ENCODE measurements at places on chromosomes 11 and 22.
A peak's percentile ranks its signal among the peaks of the same experiment; 100 is the strongest.

GRCh38 chr22:38860283-38861169 is 11.5 kb downstream of the CBX6 start:
- DNase-seq, result no peak

DNA sequence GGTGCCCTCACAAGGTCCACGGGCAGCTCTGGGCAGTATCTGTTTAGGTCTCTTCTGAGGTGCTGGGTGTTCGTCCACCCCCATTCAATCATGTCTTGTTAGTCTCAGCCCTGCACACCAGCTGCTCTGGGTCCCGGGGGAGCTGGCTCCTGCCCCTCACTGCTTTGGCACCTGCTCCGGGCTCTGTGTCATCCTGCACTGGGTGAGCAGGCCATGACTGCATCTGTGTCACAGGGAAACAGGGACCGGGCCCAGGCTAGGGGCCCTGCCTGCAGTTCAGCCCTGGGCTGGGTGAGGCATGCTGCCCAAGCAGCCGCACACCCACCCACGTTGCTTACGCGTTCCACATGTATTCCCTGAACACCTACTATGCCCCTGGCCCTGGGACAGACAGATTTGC is 43.9 kb downstream of the ELFN2 start:
- no peak for DNase-seq

GRCh38 chr22:36238373-36239149 is 766 bp downstream of the APOL2 start:
- DNase-seq, result no peak

DNA sequence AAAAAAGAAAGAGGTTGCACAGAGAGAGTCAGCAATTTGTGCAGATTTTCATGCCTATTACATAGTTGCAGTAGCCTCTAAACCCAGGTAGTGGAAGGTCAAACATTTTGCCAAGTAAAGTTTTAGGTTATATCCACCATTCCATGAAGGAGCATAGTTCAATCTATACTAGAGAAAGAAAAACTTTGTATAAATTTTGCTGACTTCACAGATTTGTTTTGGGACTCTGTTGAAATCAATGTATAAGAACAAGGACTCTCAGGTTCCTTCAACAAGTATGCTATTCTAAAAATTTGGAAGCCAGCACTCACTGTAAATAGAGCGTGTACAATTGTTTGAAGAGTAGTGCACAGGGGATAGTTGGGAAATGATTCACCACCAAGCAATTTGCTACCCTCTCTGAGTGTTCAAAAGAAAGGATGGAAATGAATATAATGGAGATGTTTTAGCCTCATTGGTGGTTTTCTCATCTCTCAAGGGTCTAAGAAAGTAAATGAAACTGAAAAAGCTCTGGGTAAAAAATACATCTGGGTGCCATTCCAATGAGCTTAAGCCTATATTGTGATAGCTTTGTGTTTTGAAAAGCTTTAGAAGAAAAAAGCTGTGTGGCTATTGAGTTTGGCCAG is 508.4 kb upstream of the LUZP2 start:
- DNase-seq, result peak; percentile 89

- peak; percentile 8 for DNase-seq
Measured at GRCh38 chr22:50403701-50404101, 60.6 kb downstream of the PPP6R2 start.

- no peak for DNase-seq
Measured at GRCh38 chr22:37464181-37464580, 22.0 kb downstream of the MFNG start.

DNA sequence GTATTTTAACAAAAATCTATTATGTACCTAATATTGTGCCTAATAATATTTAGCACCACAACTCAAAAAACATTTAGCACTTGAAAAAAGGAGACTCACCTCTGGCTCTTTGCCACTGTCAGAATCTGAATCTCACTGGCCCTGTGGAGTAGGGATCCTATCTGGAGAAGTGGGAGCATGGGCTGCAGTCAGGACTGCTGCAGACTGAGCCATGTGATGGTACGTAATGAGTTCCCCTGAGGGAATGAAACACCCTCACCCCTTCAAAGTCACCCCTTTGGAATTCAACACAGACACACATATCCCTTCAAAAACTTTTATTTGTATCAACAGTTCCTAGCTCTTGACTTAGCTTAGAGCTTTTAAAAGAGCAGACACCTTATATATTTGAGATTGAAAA is 6.5 kb downstream of the PTPMT1 start:
- DNase-seq, result peak; percentile 43

- peak; percentile 42 for DNase-seq
Measured at GRCh38 chr11:27723687-27724086, 23.4 kb upstream of the BDNF start.

DNA sequence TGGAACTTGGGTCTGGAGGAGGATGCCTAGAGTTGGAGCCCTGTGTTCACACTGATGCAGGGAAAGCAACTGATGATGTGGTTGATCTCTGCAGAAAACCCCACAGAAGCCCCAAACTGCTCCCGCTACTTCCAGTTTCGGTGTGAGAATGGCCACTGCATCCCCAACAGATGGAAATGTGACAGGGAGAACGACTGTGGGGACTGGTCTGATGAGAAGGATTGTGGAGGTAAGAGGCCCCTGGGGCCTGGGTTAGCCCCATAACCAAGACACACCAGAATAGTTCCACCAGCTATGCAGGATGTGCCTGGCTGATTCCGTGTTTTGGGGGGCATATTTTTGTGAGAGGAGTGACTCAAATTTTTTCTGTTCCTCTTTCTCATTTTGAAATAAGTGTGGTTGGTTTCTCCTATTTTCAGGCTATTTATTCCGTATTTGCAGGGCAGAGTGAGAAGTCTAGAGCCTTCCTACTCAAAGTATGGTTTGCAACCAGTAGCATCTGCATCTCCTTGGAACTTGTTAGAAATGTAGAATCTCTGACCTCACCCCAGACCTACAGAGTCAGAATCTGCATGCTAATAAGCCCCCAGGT is 137.3 kb upstream of the SORL1-AS1 start:
- no peak for DNase-seq

DNA sequence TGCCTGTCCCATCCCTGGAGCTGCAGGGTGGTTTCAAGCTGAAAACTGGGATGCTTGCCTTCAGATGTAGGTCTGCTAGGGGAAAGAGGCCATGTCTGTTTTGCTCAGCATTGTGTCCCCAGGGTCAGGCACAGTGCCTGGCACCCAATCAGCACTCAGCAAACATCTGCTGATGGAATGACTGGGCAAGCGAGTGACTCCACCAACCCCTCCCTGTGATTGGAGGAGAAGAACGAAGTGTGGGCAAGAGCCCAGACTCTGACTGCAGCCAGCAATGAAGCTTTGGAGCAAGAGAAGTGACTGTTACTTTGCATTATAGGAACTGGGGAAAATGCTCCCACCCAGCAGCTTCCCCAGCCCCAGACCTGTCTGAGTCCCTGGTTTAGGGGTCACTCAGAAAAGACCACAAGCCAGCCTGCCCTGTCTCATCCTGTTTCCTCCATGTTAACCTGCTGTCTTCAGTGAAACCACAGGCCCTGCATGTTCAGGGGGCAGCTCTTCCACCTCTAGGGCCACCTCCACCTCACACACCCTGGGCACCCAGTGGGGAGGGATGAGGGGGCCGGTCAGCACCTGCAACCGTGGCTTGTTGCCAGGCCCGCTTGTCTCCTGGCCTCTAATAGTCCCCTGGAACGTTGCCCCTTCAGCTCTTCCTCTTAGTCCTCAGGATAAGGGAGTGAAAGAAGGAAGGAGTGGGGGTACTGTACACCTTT is 147.4 kb downstream of the TRIM29 start:
- peak; percentile 5 for DNase-seq

- DNase-seq, result no peak
Measured at GRCh38 chr11:44542372-44542771, 23.1 kb upstream of the CD82 start.

DNA sequence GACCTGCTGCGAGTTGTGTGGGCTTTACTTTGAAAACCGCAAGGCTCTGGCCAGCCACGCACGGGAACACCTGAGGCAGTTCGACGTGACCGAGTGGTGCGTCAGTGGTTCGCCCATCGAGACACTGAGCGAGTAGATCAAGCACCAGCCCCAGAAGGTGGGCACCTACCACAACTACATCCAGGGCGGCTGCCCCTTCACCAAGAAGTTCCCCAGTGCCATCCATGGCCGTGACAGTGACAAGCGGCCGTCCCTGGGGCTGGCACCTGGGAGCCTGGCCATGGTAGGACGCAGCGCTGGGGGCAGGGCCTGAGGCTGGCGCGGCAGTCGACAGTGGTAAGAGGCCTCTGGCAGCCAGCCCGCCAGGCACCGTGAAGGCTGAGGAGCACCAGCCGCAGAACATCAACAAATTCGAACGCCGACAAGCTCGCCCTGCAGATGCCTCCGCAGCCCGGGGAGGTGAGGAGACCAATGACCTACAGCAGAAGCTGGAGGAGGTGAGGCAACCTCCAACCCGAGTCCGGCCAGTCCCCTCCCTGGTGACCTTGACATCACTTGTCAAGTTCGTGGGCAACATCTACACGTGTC is 545.2 kb upstream of the CCDC179 start:
- DNase-seq, result no peak

DNA sequence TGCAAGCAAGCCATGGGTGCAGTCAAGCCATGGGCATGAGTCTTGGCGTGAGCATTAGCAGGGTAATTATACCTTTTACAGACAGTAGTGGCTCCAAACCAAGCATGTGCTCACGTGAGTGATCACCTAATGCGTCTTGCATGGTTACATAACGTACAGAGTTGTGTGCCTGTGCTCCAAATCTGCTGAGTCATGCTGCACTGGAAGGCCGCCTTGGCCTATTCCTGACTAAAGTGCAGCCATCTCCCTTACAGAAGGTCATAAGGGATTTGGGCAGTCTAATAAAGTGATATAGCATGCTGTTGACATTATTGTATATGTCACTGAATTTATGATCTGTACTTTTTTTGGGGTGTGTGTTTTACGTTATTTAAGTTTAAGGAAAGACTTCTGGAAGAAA is 102.4 kb downstream of the ARHGAP42 start:
- peak; percentile 19 for DNase-seq

DNA sequence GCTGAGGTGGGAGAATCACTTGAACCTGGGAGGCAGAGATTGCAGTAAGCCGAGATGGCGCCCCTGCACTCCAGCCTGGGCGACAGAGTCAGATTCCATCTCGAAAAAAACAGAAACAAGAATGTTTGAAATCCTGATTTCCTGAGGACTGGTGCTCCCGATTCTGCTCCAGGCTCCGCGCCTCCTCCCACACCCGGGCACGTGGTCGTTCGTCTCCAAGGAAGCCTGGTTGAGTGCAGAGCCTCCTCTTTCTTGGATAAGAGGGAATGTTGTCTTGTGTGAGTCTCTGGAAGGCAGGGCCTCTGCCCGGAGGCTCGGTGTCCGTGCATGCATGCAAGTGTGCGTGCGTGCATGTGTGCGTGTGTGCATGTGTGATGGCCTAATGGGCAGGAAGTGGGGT is 30.1 kb downstream of the BRSK2 start:
- DNase-seq, result no peak

DNA sequence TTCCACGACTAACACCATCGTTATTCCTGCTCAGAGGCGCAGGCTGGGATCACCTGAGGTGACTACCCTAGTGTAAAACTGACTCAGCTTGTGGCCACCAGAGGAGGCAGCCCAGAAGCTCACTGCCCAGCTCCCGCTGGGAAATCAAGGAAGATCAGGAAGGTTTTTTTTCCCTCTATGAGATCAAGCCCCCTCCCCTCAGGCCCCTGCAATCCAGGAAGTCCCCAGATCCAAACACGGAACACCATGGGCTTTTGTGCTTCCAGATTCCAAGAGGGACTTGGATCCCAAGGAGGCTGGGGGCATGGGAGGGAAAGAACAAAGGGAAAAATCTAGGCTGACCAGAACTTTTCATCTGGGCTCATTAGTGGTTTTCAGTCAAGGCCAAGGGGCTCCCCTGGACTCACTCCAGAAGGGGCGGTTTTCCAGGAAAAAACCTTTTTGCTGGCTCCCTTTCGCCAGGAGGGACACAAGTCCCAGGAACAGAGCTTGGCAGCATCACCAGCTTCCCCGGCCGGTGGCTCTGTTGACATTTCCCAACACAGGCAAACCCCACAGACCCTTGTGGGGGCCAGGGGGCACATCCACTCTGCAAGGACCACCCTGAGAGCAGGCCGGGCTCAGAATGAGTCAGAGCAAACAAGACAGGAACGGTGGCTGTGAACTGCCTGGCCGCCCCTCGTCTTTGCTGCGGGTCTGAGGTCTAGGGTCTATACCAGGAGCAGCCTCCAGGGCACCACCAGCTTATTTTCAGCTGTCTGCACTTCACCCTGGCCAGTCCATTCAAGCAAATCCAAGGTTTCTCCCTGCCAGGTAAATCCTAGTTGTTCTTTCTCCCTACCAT is 36.8 kb downstream of the MYH9 start:
- peak; percentile 74 for DNase-seq

DNA sequence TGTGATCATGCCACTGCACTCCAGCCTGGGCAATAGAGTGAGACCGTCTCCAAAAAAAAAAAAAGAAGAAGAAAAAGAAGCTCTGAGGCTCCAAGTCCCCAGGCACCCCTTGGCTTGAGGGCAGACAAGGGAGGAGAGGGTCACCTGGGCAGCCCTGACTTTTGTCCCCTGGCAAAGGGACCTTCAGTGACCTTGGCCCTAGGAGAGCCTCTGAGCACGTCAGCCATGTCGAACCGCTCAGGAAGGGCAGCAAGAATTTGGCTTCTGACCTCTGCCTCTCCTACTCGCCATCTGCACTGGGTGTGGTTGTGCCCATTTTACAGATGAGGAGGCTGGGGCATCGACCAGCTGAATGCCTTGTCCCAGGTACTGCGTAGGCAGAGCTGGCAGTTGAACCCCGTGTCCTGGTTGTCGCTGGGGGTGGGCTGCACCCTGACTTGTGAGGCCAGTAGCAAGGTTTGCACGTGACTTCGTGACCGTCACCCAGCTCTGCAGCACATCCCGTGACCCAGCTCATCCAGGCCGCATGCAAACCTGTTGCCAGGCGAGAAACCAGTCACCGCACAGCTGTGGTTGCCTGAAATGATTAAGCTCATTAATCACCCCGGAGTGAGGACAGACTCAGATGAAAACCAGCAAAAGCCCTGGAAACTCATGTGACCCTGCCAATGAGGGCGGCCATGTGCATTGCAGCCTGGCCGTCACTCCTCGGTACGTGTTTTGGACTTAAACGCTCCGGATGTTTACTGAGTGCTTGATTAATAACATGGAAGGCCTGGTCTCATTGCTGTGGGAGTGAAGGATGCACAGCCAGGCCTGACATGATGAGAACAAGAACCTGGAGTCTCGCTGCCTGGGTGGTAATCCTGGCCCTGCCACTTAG is 47.7 kb upstream of the PPP6R3 start:
- DNase-seq, result peak; percentile 92

- DNase-seq, result peak; percentile 86
Measured at GRCh38 chr11:122253589-122254231, 137.7 kb upstream of the BLID start.

GRCh38 chr11:119306373-119306890 is 10.5 kb downstream of the MCAM start:
- DNase-seq, result peak; percentile 50

GRCh38 chr11:69267395-69267805 is 26.6 kb upstream of the MYEOV start:
- no peak for DNase-seq

DNA sequence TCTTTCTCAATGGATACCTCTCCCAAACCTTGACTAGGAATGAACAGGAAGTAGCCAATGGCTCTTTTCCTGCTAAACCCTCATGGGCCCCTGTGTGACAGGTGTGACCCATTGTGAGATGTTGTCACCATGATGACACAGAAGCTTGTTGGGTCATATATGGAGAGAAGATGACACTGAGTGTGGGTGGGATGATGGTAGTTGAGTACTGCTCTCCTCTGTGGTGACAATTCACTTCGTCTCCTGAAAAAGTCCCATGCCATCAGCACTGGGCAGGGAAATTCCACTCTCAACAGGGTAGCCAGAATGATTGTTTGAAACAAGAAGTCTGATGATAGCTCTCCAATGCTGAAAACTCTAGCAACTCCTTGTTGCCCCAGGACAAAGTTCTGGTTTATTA is 94.0 kb upstream of the SEZ6L start:
- no peak for DNase-seq

GRCh38 chr11:111349191-111349695 is 29.8 kb downstream of the POU2AF1 start:
- DNase-seq, result no peak
